Activated CD4-positive, alpha-beta memory T cell treated with anti-CD3 and anti-CD28 coated beads for 36 hours (primary cell): ENCODE measurements at places on chromosomes 7 and 10. TPM values are rescaled to one million over a fixed set of nuclear protein-coding genes. Genes with fewer than 3 reads are reported as not detected.

Gene VIPR2
- total RNA-seq = 0.56 TPM

Gene ABCB1
- total RNA-seq = 4.7 TPM

Gene AKR1D1
- total RNA-seq = not detected

Gene ANKRD30A
- not detected for total RNA-seq

Gene GNG11
- not detected for total RNA-seq

Gene NUTM2E
- 0.12 TPM for total RNA-seq

Gene GATA3
- total RNA-seq = 46.3 TPM

Gene MMP21
- total RNA-seq = not detected

Gene LRMDA
- not detected for total RNA-seq

Gene HTR7
- not detected for total RNA-seq

Gene UTF1
- not detected for total RNA-seq

GRCh38 chr10:2927958-2928840 is 139.1 kb upstream of the PFKP start:
- DNase-seq = peak; percentile 83
- peaks cover 28% of the 10 kb centered on the region for H3K27me3 ChIP-seq
- peaks cover 7% of the 10 kb centered on the region for H3K4me1 ChIP-seq
- H3K27ac ChIP-seq = no peak overlapping the region
- H3K36me3 ChIP-seq = no peaks in the 10 kb centered on the region
- no peak overlapping the region for H3K4me3 ChIP-seq

DNA sequence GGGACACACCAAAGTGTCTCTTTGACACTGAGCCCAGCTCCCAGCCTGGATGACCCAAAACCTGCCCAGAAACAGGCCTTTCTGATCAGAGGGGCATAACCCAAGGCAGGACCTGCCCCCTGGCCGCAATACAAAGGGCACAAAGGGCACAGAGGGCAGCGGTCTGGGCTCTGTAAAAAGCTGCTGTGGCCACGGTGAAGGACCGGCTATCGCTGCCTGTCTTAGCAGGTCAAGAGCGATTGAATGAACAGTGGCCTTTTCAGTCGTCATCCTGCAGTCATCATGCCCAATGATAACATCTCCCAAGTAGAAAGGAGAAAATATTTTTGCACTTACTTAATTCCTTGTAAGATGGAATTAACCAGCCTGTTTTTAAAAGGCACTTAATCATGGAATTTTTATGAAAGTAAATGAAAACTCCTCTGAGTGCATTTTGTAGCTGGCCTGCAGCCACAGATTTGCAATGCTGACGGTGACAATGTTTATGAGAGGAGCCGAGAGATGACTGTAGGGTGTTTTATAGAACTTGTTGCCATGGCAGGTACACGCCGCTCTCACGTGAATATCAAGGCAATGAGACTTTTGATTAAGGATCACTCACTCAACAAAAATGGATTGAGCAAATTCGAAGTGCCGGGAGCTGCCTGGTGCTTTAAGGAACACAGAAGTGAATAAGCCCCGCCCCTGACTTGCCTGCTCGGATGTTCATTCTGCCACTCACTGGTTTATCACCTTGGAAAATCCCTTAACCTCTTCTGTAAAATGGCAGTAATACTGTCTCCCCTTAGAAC is 47.3 kb upstream of the BHLHA15 start:
- H3K36me3 ChIP-seq = peaks cover 6% of the 10 kb centered on the region
- no peak overlapping the region for H3K27ac ChIP-seq
- no peak overlapping the region for H3K4me3 ChIP-seq
- H3K4me1 ChIP-seq = peaks cover 6% of the 10 kb centered on the region
- DNase-seq = no peak

GRCh38 chr10:114239994-114240345 is 916 bp downstream of the VWA2 start:
- no peak overlapping the region for H3K27ac ChIP-seq
- peaks cover 52% of the 10 kb centered on the region for H3K27me3 ChIP-seq
- no peaks in the 10 kb centered on the region for H3K4me1 ChIP-seq
- no peaks in the 10 kb centered on the region for H3K36me3 ChIP-seq

DNA sequence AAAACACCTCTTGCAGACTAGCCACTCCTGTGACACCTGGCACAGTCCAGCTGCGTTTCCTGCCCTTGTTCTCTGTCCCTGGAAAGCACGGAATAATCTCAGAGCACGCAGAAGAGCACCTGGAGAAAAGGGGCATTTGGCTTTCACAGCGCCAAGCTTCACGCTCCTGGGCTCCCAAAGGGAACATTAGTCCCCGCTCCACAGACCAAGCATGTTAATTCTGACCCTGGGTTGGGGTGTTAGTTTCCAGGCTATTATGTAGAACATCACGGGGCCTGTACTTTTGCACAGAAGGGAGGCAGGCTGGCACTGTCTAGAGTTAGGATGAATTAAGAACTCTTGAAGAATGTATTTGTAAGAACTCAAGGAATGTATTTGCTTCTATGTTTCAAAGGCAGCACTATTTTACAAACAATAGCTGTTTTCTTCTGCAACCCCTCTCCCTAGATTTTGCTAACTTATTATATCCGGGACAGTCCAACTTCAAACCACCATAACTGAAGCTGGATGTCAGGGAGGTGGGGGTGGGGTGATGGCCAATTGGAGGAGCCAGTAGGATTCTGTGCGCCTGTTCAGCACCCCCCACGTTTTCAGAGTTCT is 62.2 kb upstream of the TRIM8 start:
- no peak overlapping the region for H3K27ac ChIP-seq
- peaks cover 16% of the 10 kb centered on the region for H3K4me1 ChIP-seq
- DNase-seq = no peak

- H3K4me1 ChIP-seq = peaks cover 4% of the 10 kb centered on the region
- DNase-seq = no peak
- no peaks in the 10 kb centered on the region for H3K36me3 ChIP-seq
- no peak overlapping the region for H3K4me3 ChIP-seq
- no peaks in the 10 kb centered on the region for H3K27me3 ChIP-seq
Measured at GRCh38 chr10:78203915-78204818, 170.5 kb downstream of the RPS24 start.

GRCh38 chr7:75771224-75771623 is 787 bp downstream of the CCL26 start:
- no peaks in the 10 kb centered on the region for H3K27me3 ChIP-seq
- no peak overlapping the region for H3K27ac ChIP-seq
- no peaks in the 10 kb centered on the region for H3K36me3 ChIP-seq
- H3K4me1 ChIP-seq = peaks cover 17% of the 10 kb centered on the region
- H3K4me3 ChIP-seq = no peak overlapping the region

DNA sequence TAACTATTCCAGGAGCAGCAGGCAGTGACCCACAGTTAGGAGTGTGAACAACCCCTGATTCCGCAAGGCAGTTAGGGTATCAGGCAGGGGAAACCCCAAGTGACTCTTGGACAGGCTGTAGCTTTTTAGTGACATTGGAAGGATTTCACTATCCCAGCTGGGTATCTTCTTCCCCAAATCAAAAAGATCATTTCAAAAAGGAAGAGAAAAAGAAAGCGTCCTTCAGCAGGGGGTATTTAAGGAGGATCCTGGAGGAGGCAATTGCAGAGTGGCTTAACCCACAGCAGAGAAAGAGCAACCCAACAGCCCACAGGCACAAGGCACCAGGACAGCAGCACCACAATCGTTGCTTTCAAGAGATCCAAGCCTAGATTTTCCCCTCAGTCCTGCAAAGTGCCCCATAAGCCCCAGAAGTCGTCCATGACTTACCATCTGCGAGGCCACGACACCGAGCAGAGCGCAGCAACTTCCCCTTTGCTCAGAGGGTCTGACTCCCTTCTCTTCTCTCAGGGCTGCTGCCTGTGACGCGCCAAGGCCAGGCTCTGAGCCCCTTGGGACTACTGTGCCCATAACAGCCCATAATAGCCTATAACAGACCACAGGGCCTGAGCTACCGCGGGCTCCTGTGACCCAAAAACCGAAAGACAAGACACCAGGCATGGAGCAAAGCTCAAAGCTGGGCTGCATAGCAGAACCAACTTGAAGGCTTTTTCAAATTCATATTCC is 19.8 kb downstream of the PIK3AP1 start:
- no peaks in the 10 kb centered on the region for H3K36me3 ChIP-seq
- no peak overlapping the region for H3K4me3 ChIP-seq
- H3K27me3 ChIP-seq = no peaks in the 10 kb centered on the region
- peaks cover 10% of the 10 kb centered on the region for H3K4me1 ChIP-seq

DNA sequence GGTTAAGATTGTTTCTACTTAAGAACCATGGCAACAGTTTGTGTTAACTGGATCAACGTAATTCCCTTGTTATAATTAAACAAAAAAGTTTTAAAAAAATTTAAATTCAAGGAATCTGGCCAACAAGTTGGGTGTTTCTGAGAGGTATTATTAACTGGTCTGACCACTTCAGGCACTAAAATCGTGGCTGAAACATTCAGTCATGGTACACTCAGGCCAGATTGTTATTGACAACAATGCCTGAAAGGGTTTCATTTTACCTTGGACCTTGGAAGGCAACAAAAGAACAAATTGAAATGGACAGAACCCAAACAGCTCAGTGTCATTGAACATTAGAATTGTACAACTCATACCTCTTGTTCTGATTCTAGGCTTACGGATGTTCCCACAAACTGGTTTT is 103.3 kb upstream of the ARMC3 start:
- no peak overlapping the region for H3K27ac ChIP-seq
- H3K27me3 ChIP-seq = no peaks in the 10 kb centered on the region
- no peaks in the 10 kb centered on the region for H3K36me3 ChIP-seq
- no peaks in the 10 kb centered on the region for H3K4me1 ChIP-seq
- DNase-seq = no peak

GRCh38 chr10:126463286-126463685 is 75.0 kb upstream of the ADAM12 start:
- H3K36me3 ChIP-seq = no peaks in the 10 kb centered on the region
- H3K27ac ChIP-seq = no peak overlapping the region

DNA sequence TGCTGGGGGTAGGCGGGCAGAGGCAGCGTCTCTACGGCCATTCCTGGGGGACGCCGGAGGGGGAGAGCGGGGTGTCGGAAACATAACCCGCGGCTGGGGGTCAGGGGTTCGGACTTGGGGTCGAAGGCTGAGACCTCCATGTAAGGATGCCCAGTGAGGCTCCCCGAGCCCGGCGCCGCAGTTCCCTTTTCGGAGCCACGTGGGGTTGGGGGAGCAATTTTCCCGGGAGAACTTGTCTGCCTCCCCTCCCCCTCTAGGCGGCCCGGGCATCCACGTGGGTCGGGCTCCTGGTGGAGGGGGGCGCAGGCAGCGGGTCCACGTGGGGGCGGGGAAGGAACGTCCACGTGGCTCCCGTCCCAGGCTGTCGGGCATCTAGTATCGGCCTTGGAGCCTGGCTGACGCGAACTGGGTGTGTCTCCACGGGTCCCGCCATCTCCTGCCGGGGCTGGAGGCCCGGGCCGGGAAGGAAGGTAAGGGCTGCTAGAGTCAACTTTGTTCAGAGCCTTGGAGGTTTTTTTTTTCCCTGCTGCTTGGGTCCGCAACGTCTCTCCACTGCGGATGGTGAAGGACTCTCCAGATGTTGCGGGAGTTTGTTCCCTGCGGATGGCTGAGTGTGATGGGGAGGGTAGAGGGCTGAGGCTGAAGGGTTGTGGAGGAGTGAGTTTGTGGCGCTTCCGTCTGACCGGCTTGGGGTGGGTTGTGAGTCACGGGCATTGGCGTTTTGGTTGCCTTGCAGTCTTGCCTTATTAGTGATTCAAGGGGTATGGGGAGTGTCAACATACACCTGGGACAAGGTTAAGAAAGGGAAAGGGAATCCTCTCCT is 744 bp downstream of the PPRC1 start:
- H3K4me1 ChIP-seq = peaks cover 42% of the 10 kb centered on the region
- no peaks in the 10 kb centered on the region for H3K27me3 ChIP-seq
- peak overlapping the region; percentile 98 for H3K27ac ChIP-seq
- H3K36me3 ChIP-seq = peaks cover 21% of the 10 kb centered on the region

DNA sequence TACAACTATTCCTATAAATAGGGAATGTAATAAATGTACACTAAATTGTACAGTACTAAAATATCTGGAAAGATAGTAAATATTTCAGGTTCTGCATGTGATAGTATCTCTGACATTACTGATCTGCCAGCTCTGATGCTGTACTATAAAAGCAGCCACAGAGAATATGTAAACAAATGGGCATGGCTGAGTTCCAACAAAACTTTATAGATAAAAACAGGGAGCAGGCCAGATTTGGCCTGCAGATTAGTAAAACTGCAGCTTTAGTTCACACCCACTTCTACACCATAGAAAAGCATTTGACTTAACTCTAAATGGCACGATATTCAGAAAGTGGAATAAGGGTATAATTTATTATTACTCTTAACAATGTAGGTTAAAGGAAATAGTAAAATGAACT is 18.8 kb upstream of the TLL2 start:
- no peak overlapping the region for H3K27ac ChIP-seq
- no peak for DNase-seq

DNA sequence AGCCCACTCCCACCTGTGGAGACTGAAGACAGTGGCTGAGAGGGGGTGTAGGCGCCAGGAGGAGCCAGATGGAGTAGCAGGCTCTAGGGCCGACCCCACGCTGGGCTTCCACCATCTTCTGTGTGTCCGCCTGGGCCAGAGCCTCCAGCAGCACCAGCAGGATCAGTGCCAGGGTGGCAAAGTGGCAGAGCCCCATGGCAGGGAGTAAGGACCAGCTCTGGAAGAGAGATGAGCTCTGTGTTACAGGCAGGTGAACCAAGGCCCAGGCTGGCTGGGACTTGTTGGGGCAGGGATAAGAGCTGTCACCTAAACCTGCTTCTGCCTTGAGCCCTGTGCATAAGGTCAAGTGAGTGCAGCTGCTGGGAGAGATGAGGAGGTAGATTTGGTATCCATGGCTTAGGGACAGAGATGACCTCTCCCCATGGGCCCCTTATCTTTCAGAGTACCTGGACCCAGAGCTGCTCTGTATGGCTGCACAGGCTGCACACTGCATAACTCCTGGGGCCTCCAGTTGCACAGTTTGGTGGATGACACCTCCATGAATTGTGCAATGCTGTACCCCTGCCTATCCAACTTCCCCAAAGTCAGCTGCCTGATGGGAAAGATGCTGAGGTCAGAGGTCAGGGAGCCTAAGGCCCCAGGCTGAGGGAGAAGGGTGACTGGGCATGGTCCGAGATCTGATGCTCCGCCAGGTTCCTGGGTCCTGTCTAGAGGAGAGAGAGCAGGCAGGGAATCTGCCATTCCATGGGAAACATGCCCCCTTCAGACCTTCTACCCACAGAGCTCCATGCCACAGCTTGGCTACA is 7.4 kb upstream of the SAMD8 start:
- no peaks in the 10 kb centered on the region for H3K27me3 ChIP-seq
- H3K36me3 ChIP-seq = no peaks in the 10 kb centered on the region
- no peak overlapping the region for H3K4me3 ChIP-seq
- no peak overlapping the region for H3K27ac ChIP-seq
- peaks cover 6% of the 10 kb centered on the region for H3K4me1 ChIP-seq

- H3K4me3 ChIP-seq = no peak overlapping the region
- no peak overlapping the region for H3K27ac ChIP-seq
- H3K27me3 ChIP-seq = peaks cover 3% of the 10 kb centered on the region
- no peaks in the 10 kb centered on the region for H3K36me3 ChIP-seq
- no peak for DNase-seq
Measured at GRCh38 chr7:24707988-24708615, 49.2 kb downstream of the GSDME start.

- H3K27me3 ChIP-seq = no peaks in the 10 kb centered on the region
- no peak overlapping the region for H3K4me3 ChIP-seq
Measured at GRCh38 chr7:107946451-107946850, 55.5 kb downstream of the DLD start.

GRCh38 chr7:121832347-121832746 is 40.6 kb upstream of the PTPRZ1 start:
- no peak overlapping the region for H3K27ac ChIP-seq
- no peaks in the 10 kb centered on the region for H3K36me3 ChIP-seq
- no peaks in the 10 kb centered on the region for H3K27me3 ChIP-seq
- no peak overlapping the region for H3K4me3 ChIP-seq
